Coronary artery (tissue), 2 donors: ENCODE measurements at places on chromosomes 7 and 10.

DNA sequence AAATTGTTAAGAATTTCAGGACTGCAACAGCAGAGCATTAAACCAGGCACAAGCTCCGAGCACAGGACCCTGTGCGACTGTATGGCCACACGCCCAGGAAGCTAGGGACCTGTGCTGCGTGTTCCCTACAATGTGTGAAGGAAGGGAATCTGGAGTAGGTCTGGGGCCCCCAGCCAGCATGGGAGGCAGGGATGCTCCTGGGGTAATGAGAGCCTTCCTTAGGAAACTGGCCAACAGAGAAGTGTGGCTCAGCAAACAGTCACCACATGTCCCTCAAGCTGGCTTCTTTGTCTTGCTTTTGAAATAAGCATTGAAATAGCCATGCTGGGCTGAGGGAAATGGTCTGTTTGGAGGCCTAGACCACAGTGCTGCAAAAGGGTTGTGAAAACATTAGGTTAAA lies 8.2 kb downstream of the BLNK start:
- no peak for DNase-seq

GRCh38 chr7:13602036-13602435 lies 387.4 kb downstream of the ETV1 start:
- no peak for DNase-seq

GRCh38 chr7:45524445-45524844 lies 49.7 kb upstream of the ADCY1 start:
- no peak for DNase-seq

DNA sequence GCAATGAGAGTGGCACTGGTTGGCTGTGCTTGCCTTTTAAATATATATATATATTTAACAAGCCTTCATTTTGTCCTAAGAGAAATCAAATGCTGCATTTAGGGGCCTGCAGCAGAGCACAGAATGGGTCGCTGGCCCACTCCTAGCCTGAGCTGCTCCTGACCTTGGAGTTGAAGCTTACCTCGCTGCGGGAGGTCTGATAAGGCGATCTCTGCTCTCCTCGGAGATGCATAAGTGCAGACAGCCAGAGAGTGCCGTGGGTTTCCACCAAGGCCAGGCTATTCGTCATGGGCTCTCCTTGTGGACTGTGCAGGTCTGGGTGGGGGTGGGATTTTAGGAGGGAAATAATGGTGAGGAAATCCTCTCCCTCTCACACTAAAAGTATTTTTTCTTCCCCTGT lies 99.5 kb upstream of the IKZF1 start:
- peak; percentile 63 for DNase-seq

DNA sequence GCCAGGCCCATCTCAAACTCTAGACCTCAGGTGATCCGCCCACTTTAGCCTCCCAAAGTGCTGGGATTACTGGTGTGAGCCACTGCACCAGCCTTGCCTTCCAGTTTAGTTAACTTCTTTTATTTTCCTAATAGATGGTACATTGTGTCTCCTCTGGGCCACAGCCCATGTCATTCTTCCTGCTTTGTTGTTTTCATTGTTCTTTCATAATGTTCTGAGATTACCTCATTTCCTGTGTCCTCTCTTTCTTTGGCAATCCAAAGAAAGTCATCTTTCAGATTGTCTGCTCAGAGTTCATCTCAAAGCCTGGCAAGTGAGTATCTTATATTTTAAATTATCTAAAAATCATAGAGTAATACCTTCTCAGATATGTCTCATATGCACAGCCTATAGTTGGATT lies at the start of gene OLAH:
Gene OLAH, plus strand, starts transcription at position 270 of the 400 bp plus-strand sequence. CDS start 3,346 bp downstream, outside the sequence.
- DNase-seq: no peak

- DNase-seq: no peak
Measured at GRCh38 chr7:129609666-129610065, 1.9 kb upstream of the NRF1 start.

DNA sequence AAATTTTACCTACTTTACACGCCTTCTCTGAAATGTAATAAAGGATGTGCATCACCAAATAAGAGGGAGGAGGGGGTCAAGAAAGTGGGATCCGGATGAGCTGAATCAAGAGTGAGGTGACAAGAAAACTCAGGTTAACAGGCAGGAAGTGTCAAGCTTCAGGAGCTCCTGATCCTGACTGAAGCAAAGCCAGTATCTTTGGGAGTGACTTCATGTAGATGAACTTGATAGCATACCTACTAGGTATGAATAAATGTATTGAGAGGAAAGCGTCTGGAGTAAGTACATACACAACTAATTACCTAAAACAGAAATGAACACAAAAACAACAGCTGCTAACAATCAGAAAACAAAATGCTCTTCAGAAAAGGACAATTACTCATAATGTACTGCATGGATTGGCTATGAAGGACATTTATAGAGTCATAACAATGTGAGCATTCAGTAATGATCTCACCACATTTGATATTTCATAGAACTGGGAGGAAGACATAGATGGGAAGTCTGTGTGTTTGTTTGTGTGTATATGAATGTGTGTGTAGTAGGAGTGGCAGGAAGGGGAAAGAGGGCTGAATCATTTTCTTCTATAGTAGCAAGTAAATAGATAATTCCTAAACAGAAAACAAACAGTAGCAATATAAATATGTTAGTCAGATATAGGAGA lies 29.4 kb downstream of the PRKG1 start:
- no peak for DNase-seq

GRCh38 chr10:115432188-115432819 lies 339.1 kb downstream of the ATRNL1 start:
- DNase-seq: no peak

- DNase-seq: no peak
Measured at GRCh38 chr10:118042827-118043242, 3.9 kb downstream of the RAB11FIP2 start.

GRCh38 chr7:129952086-129952652 lies 591 bp downstream of the UBE2H start:
- DNase-seq: peak; percentile 79

DNA sequence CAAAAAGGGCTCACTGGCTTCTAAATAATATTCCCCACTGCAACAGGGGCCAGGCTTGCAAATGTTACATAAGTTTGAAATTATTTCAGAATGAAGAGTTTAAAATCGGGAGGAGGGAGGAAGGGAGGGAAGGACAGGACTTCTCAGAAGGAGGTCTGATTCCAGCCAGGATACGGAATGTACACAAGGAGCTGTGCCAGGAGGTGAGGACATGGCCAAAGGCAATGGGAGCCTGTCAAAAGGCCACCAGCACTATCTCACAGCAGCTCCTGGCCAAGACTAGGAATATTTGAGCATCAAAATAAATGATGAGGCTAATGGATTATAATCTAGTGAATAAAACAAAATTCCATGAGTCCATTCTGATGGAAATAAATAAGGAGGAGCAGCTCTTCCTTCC lies 18.6 kb upstream of the DRGX start:
- DNase-seq: no peak

- DNase-seq: no peak
Measured at GRCh38 chr10:132891368-132891767, 51.0 kb downstream of the CFAP46 start.

- DNase-seq: no peak
Measured at GRCh38 chr7:120615703-120616102, 242.2 kb downstream of the TSPAN12 start.

DNA sequence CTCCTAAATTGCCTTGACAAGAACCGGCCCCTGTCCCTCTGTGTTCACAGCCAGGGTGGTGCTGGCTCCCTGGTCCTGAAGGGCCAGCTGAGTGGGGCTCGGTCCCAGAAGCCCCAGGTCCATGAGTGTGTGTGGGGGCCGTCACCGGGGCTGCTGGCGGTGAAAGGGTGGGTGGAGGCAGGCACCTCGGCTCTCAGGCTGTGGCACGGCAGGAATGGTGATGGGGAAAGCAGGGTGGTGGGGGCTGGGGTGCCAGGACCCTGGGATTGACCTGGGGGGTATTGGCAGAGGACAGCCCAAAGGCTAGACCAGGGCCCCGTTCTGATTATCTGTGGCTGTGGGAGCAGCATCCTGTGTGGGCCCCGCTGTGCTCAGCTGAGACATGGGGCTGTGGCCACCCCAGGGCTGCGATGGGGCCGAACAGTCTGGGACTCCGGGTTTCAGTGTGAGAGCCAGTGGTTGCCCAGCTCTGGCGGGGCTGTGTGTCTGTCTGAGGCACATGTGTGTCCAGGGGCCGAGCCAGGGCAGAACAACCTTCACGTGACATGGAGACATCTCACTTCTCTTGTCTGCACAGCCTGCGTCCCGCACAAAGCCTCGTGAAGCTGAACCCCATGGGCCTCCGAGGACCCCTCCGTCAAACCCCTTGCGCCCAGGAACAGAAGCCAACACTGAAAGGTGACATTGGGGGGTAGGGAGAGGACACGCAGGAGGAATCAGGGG lies 144.2 kb downstream of the ELFN1 start:
- peak; percentile 57 for DNase-seq

DNA sequence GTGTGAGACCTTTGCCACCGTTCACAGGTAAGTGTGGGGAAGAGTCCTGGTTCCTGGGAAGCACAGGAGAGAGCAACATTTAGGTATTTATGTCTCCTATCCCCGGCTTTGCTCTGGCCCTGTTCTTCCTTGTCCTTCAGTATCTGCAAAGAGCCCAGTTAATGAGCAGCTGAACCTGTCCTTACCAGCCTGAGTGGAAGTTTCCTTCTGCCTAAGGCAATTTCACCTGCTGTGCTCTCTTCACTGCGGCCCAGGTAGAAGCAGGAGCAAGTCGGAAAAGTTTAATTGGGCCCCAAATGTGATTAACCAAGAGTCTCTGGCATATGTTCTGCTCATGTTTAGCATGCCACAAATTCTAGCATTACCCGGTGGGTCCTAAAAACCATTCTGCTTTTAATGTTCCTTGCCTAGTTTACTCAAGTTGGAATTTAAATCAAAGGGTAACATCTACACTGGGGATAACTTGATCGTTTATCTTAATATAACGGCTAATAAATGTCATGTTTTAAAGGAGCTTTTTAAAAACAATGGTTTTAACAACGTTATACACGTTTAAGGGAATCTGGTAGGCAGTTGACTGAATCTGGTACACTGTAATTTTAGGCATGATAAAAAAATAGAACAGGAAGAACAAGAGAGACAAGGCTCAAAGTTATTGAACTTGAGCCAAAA lies 817.1 kb downstream of the TYW1 start:
- no peak for DNase-seq

- no peak for DNase-seq
Measured at GRCh38 chr10:68211669-68212068, 20.2 kb downstream of the ATOH7 start.

DNA sequence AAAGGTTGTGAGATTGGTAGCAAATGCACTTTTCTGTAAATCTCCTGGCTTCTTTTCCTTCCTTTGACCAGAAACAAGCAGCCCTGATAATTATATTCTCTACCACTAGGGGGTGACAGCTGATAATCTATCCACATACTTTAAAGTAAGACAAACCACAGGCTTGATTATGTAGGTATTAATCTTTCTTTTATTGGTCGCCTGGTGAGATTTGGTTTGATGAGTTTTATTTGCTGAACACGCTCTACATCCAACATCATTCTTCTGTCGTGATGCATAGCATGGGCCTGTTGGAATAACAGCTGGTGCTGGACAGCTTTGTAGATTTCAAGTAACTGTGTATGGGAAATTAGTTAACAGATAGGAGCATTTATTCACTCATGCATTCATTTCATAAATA lies 63.5 kb downstream of the ZNF365 start:
- no peak for DNase-seq
